GM19239 (cell line): ENCODE measurements at places on chromosomes 2 and 18.

- DNase-seq: no peak
Observed at GRCh38 chr2:153222231-153223165, 256.1 kb downstream of the RPRM start.

- no peak for DNase-seq
Observed at GRCh38 chr2:61357681-61358080, 113.2 kb downstream of the USP34 start.

GRCh38 chr2:220555961-220556630 lies 928.7 kb downstream of the SLC4A3 start:
- no peak for DNase-seq

DNA sequence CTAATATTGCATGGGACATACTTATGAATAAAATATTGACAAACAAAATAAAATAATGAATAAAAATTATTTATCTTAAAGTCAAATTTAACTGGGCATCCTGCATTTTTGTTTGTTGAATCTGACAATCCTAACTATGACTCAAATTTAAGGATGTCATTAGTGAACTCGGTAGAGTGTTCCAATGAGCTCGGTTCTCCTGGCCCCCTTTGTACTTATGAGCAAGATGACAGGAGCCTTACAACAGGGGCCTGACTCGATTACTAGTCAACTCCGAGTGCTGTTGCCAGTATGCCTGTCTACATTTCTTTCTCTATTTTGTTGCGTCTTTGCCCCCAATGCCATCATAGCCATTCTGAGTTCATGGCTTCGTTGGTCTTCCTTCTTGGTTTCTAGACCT lies 40.3 kb downstream of the HRH4 start:
- DNase-seq: no peak

GRCh38 chr2:150482667-150483400 lies 4.6 kb downstream of the RND3 start:
- DNase-seq: no peak

DNA sequence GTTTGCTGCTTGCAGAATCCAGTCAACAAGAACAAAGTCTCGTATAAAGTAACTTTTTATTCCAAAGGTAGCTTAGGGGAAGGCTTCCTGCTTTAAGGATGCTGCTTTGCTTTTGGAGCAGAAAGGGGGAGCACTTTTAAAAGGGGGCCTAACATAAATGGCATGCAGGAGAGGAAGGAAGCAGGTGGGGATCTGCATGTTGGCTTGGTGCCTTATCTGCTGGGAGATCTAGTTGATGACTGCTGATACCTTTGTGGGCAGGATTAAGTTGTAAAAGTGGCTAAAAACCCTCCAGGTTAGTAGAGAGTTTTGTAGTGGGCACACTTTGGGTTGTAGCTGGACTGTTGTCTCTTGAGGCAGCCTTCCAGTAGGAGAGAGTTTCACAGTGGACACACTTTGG lies 22.5 kb downstream of the UBR3 start:
- no peak for DNase-seq

GRCh38 chr18:55349685-55350084 lies 238.3 kb downstream of the TCF4 start:
- DNase-seq: no peak

DNA sequence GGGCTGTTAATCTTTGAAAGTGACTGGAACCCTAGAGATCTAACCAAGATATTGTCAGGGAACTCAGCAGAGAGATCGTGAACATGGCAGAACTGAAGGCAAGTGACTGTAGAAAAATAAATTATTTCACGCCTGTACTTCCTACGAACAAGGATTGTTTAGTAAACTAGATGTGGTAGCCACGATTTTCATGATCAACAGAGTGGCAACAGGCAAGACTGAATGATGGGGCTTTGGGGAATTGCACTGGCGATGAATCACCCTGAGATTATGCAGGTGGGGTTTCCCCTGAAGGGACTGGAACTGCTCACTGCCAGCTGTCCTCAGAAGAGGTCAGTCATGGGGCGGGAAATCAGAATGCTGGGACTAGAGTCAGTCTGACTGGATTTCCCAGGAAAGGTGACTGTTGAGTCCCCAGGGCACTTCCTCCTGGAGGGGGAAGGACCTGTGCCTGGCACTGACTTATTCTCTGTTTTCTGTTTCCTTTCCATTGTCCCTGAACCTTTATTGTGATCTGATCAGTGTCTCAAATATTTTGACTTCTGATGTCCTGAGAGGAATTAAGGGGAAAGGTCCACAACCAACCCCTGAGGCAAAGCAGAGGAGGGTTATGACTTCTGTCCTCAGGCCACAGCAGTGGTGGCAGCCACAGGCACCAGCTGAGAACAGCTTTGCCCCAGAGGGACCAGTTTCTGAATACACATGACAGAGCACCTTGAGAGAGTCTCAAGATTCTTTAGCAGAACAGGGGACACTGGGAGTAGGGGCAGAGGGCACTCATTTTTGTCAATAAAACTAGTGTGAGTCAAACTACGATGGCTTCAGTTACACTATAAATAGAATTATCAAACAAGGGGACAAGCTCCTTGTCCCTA lies 70.0 kb downstream of the NAB1 start:
- no peak for DNase-seq

DNA sequence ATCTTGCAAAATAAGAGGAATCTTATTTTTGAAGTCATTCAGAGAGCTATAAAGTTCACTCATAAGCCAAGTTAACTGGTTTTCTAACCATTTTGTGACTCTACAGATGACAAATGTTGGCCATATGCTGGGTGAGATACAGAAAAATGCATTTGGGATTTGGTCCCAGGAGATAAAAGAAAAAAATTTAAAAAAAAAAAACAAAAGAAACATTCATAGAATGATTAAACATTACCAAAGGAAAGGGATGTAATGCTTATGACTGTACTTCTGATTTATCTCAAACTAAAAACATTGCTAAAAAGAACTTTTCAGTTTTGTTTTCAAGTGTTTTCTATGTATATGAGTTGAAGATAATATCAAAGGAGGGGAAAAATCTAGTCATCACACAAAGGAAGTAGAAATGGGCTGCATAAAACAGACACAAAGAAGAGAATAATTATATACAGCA lies 43.1 kb downstream of the PELI1 start:
- no peak for DNase-seq

DNA sequence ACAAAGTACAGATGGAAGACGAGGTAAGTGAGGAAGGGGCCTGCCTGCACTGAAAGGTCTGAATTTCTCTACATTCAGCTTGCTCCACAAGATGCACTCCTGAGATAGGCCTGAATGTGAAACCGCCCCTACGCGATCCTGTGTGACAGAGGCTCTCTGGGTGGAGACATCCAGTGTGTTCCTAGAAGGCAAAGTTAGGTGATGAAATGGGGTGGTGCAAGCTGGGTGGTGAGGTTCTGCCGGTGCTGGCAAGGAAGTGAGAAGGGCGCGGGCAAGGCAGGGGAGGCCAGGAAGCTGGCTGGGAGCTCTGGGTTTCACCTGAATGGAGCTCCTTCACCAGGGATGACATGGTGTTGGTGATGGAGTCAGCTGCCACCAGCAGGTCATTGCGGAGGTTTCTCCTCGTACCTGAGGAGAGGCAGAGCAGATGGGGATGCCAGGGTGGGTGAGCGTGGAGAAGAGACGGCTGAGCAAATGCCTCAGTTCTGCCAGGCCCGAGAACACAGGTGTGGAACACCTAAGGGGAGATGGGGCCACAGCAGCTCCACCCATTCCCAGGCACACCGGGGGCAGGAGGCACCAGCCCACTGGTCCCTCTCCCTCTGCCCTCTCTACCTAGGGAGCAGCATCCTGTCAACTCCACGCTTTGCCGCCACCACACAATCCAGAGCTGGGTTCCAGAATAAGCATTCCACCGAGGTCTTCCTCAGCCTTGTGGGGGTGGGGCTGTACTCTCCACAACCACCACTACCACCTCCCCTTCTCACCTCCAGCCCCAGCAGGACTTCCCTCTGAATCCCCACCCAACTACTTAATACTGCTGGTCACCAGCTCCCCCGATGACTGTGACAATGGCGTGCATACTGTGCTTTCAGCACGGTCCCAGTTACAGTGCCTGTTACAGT lies 45.5 kb upstream of the DNMT3A start:
- DNase-seq: no peak

- DNase-seq: no peak
Observed at GRCh38 chr2:129895526-129896082, 83.9 kb upstream of the RAB6C start.
